Hematopoietic multipotent progenitor cell treated with erythropoietin and hydrocortisone succinate and interleukin-3 and kit ligand, for 8 days (in vitro differentiated cells): ENCODE measurements at places on chromosomes 11 and 22.

DNA sequence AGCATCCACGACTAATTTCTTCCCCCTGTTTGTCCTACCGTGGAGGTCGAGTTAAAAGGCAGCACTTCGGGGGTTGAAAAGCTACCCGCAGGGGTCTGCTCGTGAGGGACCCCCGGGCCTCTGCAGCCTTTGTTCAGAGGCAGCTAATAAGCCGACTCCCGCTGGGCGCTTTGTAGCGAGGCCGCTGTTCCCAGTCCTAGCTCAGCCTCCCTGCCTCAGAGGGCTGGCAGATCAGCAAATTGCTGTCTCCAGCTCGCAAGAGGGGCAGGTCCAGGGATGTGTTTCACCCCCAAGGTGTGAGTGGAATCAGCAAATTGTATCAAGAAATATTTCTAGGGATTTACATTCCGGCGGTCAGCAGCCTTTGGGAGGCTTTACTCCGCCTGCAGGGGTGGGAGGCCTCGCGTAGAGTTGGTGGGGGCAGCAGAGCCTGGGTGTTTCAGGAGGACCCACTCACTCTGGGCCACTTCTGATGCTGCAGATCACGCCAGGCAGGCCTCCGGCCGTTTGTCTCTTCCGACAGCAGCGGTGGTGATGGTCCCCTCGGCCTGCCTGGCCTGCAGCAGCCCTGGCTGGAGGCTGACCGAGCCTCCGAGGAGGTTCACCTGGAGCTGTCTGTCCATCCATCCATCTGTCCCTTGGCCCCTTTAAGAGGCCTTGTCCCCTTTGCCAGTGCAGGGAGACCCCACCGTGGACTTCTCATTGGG is 21.6 kb upstream of the KCNQ1OT1 start:
- DNase-seq = no peak

DNA sequence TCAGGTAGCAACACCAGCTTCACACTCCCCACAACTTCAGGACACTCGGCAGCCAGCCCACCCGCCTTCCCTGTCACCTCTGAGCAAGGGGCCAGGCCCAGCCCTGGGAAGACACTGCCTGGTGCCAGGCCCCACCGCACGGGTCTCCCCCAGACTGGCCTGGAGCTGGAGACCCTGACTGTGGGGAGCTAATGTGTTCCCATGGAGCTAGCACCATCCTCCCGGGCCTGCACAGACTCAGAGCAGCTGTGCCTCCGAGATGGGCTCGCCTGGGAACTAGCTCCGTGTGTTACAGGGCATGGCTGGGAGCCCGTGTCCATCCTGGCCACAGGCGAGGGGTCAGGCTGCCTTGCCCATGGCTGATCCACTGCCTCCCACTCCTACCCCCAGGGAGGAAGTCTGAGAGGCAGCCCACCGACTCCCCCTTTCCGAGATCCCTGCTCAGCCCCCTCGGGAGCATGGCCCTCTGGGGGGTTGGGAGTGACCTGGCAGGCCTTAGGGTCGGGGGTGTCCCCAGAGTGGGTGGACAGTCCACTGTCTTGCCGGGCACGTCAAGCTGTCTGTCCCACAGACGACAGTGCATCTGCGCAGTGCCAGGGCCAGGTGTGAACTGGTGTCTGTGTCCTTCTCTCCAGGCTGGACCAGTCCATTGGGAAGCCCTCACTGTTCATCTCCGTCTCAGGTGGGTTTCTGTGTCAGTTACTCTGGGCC is 76.7 kb upstream of the KCNQ1OT1 start:
- no peak for DNase-seq

- no peak for DNase-seq
Observed at GRCh38 chr11:4048340-4048739, 46.3 kb upstream of the RRM1 start.

- no peak for DNase-seq
Observed at GRCh38 chr11:94840209-94840608, 72.1 kb downstream of the AMOTL1 start.
